Activated naive CD8-positive, alpha-beta T cell treated with anti-CD3 and anti-CD28 coated beads for 36 hours (primary cell): ENCODE measurements at places on chromosomes 2 and 18. TPM values are rescaled to one million over a fixed set of nuclear protein-coding genes. Genes with fewer than 3 reads are reported as not detected.
A peak's percentile ranks its signal among the peaks of the same experiment; 100 is the strongest.

DNA sequence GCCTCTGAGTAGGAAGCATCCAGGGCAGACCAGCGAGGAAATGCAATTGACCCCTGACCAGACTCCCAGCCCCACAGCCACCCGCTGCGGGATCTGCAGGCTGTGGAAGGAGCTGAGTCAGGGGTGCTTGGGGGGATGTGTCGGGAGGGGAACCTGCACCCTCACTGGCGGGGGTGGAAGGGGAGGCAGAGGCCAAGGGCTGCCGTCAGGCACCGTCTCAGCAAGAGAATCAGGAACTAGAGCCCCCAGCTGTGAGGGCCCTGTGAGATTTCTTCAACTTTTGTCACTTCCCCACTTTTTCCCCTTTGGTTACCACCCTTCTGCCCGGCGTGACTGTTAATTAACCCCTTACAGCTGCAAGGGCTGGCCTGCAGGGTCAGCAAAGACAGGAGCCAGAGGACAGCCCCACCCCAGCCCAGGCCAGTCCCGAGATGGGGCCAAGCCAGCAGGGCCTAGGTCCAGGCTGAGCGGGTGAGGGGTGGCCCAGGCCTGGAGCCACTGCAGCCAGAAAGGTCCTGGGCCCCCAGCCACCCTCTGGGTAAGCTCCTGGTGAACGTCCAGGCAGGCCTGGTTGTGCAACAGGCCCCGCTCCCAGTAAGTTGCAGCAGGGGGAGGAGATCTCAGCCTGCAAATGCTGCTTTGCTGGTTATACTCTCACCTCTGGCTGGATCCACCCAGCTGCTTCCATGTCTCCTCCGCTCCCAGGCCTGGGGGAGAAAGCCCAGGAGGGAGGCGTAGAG is 147.0 kb upstream of the ID2 start:
- no peak overlapping the region for H3K27ac ChIP-seq
- DNase-seq: no peak
- H3K36me3 ChIP-seq: no peaks in the 10 kb centered on the region
- H3K4me1 ChIP-seq: peaks cover 21% of the 10 kb centered on the region
- peaks cover 5% of the 10 kb centered on the region for H3K27me3 ChIP-seq

DNA sequence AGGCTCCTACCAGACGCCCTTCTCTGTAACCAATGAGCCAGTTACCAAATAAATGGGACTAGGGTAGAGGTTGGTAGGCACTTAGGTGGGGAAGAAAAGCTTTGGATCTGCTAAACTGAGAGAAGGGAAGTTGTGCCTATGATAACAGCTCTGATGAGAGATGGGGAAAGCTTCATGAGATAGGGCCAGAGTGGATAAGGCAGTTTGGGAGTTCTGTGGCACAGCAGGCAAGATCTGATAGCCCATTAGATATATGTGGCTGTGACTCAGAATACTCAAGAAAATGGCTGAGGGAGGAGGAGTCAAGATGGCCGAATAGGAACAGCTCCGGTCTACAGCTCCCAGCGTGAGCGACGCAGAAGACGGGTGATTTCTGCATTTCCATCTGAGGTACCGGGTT is 99.8 kb downstream of the PDE11A start:
- no peak overlapping the region for H3K4me3 ChIP-seq
- no peaks in the 10 kb centered on the region for H3K27me3 ChIP-seq
- no peak for DNase-seq
- no peaks in the 10 kb centered on the region for H3K36me3 ChIP-seq

DNA sequence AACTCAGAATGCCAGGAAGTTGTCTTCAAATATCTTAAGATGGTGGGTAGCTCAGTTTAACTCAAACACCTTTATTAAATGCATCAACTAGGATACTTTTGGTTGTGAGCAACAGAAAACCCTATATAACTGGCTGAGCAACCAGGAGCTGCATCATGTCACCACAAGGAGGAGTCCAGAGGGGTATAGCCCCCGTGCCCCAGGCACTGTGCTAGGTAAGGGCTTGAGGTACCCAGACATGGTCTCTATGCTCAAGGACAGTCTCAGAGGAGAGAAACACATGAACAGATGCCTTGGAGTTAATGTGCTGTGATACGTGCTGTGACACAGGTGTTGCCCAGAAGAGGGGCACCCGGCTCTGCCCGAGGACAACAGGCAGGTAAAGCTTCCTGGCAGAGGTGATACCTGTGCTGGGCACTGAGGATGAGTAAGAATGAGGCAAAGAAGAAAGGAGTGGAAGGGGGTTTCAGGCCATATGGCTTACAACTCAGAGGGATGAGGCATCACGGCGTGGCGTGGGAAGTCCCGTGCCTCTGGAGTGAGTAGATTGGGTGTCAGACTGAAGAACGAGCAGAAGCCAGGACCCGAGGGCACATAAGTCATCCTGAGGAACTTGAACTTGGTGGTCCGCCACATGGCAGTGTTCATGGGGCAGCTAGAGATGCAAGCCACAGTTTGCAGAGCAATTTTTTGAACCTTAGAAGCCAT is 32.0 kb upstream of the CAB39 start:
- no peaks in the 10 kb centered on the region for H3K27me3 ChIP-seq
- peaks cover 29% of the 10 kb centered on the region for H3K4me1 ChIP-seq
- H3K36me3 ChIP-seq: peaks cover 15% of the 10 kb centered on the region
- H3K4me3 ChIP-seq: no peak overlapping the region
- no peak for DNase-seq
- H3K27ac ChIP-seq: no peak overlapping the region

DNA sequence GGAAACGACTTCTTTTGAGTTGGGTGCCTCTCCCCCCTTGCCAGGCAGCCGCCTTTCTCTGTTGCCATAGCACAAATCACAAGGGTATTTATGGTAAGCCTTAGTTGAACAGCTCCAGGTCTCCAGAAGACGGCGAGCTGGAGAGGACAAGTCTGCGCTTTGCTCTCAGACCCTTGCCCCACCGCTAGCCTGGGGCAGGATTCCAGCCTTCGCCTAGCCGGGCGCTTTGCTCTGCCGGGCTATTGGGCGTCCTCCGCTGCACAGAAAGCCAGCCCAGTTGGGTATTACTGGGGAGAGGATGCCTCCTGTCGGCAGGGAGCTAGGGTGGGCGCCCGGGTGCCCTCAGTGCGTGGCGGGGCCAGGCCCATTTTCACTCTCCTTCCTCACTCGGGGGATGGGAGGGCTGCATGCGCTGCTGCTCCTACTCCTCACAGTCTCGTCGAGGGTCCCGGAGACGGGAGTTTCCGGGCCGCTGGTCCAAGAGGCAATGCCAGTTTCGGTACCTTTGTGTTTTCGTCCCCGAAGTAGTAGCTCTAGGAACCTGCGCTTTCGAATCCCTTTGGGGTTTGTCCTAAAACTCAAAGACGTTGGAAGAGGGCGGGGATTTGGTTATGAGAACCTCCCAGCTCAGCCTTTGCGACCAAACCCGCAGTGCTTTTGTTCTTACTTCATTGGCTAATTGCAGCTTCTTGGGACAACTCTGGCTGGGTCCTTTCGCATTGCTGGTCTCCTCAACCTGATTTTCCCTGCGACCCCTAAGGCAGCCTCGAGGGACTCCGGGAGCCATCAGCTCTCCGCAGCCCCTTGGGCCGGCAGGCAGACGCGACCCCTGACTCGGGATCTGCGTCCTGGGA is 3.6 kb upstream of the DLX2 start:
- H3K27ac ChIP-seq: no peak overlapping the region
- peak; percentile 48 for DNase-seq
- peaks cover 45% of the 10 kb centered on the region for H3K4me1 ChIP-seq
- H3K36me3 ChIP-seq: no peaks in the 10 kb centered on the region

MBP gene
- 45.9 TPM for total RNA-seq

GRCh38 chr2:216606551-216607276 is 26.5 kb upstream of the IGFBP2 start:
- peaks cover 4% of the 10 kb centered on the region for H3K36me3 ChIP-seq
- H3K4me3 ChIP-seq: peak overlapping the region; percentile 81
- peaks cover 18% of the 10 kb centered on the region for H3K4me1 ChIP-seq

TRIM43 gene
- not detected for total RNA-seq

- no peak overlapping the region for H3K27ac ChIP-seq
- DNase-seq: no peak
- no peaks in the 10 kb centered on the region for H3K4me1 ChIP-seq
- H3K36me3 ChIP-seq: no peaks in the 10 kb centered on the region
Observed at GRCh38 chr18:37714691-37715090, 149.1 kb upstream of the CELF4 start.

GRCh38 chr18:51383116-51383515 is 185.6 kb upstream of the MEX3C start:
- H3K36me3 ChIP-seq: no peaks in the 10 kb centered on the region
- no peak overlapping the region for H3K27ac ChIP-seq
- H3K4me1 ChIP-seq: no peaks in the 10 kb centered on the region
- H3K27me3 ChIP-seq: no peaks in the 10 kb centered on the region
- no peak overlapping the region for H3K4me3 ChIP-seq
- DNase-seq: no peak

DNA sequence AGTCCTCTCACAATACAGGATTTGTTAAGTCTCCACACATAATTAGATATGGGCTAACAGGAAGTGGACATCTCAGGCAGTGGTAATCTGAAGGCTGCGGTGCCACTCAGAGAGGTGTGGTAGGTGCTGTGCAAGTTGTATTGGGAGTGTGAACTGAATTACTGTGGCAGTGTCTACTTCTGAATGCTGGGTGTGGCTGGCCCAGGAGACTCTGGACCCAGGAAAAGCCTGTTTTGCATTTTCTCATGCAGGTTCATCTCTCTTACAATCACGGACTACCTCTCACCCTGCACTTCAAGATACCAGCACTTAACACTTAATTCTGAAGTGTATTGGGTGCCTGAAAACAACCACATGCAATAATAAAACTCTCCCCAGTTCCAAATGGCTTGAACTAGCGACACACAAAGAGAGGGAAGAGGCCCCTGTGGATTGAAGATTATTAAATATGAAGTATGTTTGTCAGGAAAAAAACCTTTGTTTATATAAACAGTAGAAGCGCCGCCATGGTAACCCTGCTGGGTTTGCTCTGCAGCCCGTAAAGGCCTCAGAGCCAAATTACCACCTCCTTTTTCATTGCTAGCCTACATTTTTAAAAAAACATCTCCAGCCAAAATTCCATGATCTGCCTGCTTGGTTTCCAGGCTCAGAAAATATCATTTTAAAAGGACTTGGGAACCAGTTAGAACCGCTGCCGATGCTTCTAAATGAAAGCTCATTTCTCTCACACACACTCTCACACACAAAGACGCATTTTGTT is 77.5 kb downstream of the GFPT1 start:
- peaks cover 9% of the 10 kb centered on the region for H3K4me1 ChIP-seq
- no peak overlapping the region for H3K4me3 ChIP-seq
- peaks cover 23% of the 10 kb centered on the region for H3K27me3 ChIP-seq
- DNase-seq: no peak
- H3K27ac ChIP-seq: no peak overlapping the region

TUBA4B gene
- total RNA-seq: not detected

UGT1A4 gene
- not detected for total RNA-seq

RAB6C gene
- not detected for total RNA-seq

GRCh38 chr18:79529296-79529695 is 133.6 kb downstream of the NFATC1 start:
- H3K27ac ChIP-seq: no peak overlapping the region
- H3K36me3 ChIP-seq: peaks cover 21% of the 10 kb centered on the region
- H3K4me1 ChIP-seq: peaks cover 16% of the 10 kb centered on the region
- no peak overlapping the region for H3K4me3 ChIP-seq
- no peaks in the 10 kb centered on the region for H3K27me3 ChIP-seq
- no peak for DNase-seq

DNA sequence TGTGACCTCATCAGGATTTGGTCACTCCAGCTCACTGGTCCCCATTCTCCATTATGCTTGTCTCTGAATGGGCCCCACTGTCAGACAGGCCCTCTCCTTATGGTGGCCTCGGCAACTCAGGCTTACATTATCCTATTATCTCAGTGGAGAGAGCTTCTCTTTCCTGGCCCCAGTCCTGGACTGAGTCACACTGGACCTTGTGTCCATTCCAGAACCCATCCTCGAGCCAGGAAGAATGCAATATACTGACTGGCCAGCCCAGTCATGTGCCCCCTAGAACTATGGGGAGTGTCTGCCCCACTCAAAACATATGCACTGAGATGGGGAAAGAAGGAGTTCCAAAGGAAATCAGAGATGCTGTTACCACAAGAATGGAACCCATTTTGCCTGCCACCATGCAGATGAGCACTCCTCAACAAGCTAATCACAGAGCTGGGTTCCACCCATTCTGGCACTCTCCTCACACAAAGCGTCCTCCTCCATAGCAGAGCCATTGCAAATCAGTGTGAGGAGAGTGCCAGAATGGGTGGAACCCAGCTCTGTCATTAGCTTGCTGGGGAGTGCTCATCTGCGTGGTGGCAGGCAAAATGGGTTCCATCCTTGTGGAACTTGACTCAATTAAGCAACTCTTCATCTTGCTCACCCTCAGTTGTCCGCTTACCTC is 71.9 kb downstream of the CHRNA1 start:
- H3K36me3 ChIP-seq: no peaks in the 10 kb centered on the region
- H3K27me3 ChIP-seq: no peaks in the 10 kb centered on the region
- no peak overlapping the region for H3K27ac ChIP-seq
- no peak for DNase-seq
- H3K4me1 ChIP-seq: peaks cover 6% of the 10 kb centered on the region
- no peak overlapping the region for H3K4me3 ChIP-seq

RRM2 gene
- total RNA-seq: 424 TPM

GRCh38 chr2:206627632-206628031 is 14.7 kb upstream of the FAM237A start:
- no peak for DNase-seq
- H3K4me3 ChIP-seq: no peak overlapping the region
- no peaks in the 10 kb centered on the region for H3K4me1 ChIP-seq
- H3K36me3 ChIP-seq: no peaks in the 10 kb centered on the region
- no peak overlapping the region for H3K27ac ChIP-seq

GRCh38 chr2:193518041-193518817 is 1323.5 kb upstream of the TMEFF2 start:
- H3K27me3 ChIP-seq: no peaks in the 10 kb centered on the region
- no peaks in the 10 kb centered on the region for H3K36me3 ChIP-seq
- DNase-seq: no peak
- H3K4me3 ChIP-seq: no peak overlapping the region
- H3K4me1 ChIP-seq: peaks cover 8% of the 10 kb centered on the region
- peak overlapping the region; percentile 55 for H3K27ac ChIP-seq

DNA sequence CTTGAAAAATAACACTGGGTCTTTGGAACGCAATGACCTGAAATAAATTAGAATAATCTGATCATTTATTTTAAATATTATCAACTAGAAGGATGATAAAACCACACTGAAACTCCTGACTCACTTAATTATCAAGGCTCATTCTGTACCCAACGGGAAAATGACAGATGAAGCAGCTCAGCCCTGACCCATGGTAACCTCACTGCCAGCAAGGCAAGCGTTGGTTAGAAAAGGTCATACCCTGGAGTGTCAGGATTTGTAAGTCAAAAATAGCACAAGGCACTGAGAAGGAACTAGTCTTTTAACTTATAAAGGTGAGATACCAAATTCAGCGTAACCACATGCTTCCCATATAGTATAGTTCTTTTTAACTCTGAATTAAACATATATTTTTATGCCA is 277.5 kb downstream of the ETAA1 start:
- no peak overlapping the region for H3K27ac ChIP-seq
- H3K36me3 ChIP-seq: no peaks in the 10 kb centered on the region
- no peaks in the 10 kb centered on the region for H3K27me3 ChIP-seq
- no peak overlapping the region for H3K4me3 ChIP-seq
- DNase-seq: no peak
- H3K4me1 ChIP-seq: no peaks in the 10 kb centered on the region
